ENCODE measurements at places on chromosomes 1 and 21.

GRCh38 chr1:195898924-195899323 is 709.3 kb downstream of the KCNT2 start:
- DNase-seq: no peak

DNA sequence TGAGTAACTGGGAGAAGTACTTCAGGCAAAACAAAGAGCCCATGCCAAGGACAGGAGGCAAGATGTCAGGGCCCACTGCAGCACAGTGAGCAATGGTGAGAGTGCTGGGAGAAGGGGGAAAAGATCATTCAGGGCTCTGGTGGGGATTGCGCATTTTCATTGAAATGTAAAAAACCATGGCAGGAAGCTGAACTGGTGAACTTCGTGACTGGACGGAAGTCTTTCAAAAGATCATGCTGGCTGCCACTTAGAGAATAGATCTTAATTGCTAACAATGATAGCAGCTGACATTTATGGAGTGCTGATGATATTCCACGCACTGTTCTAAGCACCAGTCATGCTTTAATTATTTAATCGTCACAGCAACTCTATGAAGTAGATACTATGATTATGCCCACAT is 107.0 kb downstream of the TGFBR3 start:
- DNase-seq: no peak

DNA sequence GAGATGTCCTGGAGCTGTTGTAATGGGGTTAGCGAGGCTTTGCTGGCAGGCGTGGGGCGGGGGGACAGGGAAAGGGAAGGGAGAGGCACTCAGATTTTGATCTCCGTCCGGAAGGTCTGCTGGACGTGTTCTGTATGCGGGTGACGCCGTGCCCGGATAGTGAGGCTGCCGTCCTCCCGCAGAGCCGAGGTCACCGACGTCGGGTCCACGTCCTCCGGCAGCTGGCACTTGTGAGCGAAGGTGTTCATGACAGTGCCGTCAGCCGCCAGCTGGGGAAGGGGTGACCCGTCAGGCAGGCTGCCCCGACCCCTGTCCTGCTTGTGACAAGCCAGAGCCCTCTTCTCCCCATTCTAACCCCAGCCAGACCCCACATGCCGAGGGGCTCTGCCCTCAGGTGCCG is 2.4 kb downstream of the HSPB7 start:
- DNase-seq: no peak

DNA sequence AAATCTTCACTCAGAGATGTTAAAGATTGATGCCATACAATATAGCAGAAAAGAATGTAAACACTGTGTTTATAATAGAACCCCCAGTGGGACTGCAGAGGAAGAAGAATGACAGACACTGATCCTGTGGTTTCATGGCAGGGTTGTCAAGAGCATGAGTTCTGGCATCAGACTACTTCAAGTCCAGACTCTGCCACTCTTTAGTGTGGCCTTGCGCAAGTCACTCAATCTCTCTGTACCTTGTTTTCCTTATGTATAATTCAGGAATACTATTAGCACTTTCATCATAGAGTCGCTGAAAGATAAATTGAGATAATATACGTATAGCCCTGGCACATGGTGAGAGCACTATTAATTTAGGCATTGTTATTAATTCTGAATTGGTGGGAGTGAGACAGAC is 38.5 kb upstream of the BCL9 start:
- no peak for DNase-seq

- DNase-seq: peak; percentile 77
These were observed at the start of gene TNFRSF14 for GRCh38 chr1:2556277-2556677. Gene TNFRSF14 (plus strand): TSS chr1:2556371. CDS start chr1:2556665, 294 bp downstream.

DNA sequence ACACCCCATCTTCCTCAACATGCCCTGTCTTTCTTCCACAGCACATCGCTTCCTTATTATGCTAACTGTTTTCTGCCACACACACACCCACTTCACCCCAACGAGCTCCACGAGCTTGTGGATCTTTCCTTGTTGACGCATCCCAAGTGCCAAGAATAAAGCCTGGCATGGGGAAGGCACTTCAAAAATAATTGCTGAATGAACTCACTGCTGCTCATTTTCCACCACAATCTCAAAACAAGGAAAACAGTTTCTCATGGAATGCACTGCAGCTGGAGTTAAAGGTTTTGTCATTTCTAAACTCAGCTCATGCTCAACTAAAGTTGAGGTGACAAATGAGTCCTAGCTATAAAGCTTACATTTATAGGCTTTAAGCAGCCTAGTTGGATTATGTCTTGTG is 86.0 kb downstream of the TIAM1 start:
- DNase-seq: peak; percentile 34

DNA sequence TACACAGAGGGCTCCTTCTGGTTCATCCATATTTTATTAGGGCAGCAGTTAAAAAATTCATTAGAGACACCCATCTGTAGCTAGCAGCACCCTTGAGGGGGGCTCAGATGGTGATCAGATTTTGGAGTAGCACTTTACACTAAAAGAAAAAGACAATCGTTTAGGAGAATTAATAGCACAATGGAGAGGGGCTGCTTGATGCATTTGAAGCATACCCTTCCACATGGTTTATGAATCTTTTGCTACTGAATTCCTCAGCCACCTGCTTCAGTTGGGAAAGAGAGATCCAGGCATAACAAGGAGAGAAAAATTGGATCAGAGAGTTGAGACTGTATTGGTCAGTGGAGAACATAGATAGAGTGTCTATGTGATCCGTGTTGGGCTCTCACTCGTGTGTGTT is 54.4 kb downstream of the DISC1 start:
- DNase-seq: no peak

DNA sequence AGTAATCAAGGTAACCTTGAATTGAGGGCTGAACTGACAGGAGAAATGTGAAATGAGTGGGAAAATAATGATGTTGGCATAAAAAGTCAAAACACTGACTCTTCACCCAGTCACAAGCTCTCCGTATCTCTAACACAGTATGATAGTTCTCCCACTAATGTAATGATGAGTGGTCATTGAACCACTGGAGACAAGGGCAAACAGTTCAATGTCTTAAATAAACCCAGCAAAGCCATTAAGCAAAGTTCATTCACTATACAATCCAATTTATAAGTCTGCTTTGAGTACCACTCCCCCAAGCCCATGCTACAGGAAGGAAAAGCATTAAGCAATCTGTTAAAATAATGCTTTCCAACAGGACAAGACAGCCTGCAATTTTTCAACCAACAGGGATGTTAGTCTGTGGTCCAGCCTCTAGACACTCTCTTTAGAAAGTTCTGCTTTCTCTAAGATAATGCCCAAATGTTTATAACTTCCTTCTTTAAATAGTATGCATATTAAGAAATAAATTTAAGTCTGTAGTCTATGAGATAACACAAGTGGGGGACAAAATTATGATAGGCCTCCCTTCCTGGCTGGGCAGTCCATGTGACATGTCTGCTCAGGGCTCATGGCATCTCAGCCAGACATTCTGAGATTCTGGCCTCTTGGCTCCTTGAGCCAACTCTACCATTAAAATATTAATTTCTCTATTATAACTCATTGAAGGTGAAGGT is 25.5 kb upstream of the DDAH1 start:
- DNase-seq: no peak

DNA sequence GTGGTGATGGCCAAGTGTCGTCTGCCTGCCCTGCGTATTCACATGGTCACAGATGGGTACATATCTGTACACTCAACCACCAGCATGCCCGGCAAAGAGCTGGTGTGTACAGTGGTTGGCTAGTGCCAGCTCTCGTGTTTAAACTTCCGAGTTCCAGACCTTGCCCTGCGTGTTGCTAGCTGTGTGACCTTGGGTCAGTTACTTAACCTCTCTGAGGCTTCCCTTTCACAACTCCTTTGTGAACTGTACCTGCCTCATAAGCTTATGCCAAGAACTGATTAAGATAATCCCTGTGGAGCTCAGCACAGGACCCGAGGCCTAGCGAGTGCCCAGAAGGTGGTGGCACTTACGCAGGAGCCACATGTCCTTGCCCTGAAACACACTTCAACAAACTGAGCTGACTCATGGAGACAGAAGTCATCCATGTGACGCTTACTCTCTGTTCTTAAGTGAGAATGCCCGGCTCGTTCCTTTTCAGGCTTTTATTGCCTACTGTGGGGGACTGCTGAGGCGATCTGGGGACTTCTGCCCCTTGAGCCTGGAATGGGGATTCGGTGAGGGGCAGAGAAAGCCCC is 55.4 kb downstream of the ALPL start:
- DNase-seq: no peak

GRCh38 chr1:229136822-229137221 is 134.1 kb upstream of the RAB4A start:
- DNase-seq: no peak

- peak; percentile 98 for DNase-seq
These were observed at the start of gene PSMD4 for GRCh38 chr1:151254217-151255213. Gene PSMD4 (plus strand): TSS chr1:151254734. CDS start chr1:151254783, 49 bp downstream.

DNA sequence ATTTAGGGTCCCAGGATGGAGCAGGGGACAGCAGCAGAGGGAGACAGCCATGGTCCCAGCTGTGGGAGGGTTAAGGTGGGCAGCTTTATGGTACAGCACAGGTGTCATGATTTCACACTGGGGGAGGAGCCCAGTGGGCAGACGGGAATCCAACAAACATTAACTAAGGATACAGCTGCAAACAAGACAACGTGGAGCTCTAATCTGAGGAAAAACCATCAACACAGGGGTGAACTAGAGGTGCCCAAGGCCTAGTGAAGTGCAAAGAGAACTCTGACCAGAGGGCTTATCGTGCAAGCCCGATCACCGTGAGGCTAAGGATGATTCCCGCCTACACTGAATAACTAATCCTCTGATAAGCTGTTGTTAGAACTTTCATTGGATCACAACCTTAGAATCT is 18.7 kb downstream of the ECE1 start:
- no peak for DNase-seq

DNA sequence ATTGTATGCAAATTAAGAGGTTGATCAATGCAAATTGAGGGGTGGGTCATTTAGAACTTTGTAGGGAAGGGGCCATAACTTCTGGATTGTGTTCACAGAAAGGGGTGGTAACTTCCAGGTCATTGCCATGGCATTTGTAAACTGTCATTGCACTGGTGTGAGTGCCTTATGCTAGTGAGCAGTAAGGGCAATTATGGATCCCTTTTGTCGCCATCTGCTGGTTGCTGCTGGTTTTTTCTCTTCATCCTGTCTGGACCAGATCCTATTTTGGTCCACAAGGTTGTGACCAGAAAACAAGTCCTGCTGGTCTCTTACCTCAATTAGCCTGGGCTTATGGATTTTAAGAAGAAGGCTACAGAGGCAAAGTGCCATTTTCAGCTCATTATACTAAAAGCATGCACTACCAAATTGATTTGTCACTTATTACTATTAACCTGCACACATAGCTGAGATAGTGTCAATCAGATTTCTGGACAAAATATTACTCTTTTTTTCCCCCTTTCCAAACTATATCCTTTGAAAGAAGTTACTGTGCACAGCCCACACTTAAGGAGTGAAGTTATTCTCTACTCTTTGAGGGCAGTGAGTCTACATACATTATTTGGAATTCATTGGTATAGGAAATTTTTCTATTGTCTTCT is 196.2 kb downstream of the ZC3H11B start:
- DNase-seq: peak; percentile 34

DNA sequence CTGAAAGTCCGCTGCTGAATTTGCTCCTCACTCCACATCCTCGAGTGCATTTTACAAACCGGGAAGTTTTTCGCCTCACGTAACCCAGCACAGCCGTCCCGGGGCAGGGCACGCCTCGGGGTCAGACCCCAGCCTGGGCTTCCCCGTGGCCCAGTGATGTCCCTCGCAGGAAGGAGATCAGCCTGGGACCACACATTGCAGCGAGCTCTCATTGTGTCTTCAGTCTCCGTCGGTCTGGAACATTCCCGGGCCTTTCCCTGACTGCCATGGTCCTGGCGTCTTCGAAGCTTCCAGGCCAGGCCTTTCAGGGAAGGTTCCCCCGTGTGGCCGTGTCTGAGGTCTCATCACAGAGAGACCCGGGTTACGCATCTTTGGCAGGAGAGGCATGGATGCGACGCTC is 43.5 kb downstream of the MORN1 start:
- DNase-seq: no peak

DNA sequence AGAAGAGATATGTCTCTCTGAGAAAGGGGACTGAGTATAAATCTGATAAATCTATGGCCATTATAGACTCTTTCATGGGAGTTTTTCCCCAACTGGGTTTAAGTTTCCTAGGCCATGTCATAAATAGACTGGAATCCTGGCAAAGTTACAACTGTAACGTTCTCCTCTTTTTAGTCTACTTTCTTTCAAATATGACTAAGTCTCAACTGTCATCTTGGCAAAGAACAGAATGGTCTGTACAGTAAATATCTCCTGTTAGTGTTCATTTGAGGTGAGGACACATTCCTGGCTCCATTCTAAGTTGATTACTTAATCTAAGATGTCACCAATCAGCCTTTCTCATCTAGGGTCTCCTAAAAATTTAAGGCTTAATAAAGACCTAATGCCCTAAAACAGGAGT is 300.5 kb downstream of the BRINP2 start:
- no peak for DNase-seq

DNA sequence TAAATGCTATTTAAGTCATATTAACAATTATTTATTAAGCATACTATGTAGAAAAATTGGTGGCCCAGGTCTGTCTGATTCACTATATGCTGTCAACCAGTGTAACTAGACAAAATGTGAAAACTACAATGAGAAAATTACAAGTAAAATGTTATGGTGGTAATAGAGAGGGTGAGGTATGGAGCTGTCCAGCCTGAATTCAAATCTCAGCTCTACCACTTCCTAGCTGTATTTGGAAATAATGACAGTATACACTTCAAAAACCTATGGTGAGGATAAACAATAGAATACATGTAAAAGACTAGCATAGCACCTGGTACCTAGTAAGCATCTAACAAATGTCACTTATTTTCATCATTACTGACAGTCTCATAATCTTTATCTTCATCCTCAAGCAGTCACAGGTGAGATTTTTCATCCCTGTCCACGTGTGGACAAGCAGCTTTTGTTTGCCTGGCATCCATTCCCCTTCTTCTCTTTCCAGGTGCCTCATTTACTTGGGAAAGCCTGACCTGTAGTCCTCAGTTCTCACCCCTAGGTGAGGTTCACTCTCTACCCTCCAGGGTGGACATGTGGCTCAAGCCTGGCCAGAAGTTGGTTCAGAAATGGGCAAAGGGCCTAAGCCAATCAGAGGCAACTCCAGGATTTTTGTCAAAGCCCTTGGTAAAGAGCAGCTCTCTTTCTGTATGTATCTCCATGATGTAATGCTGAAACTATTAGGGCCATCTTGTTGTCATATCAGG is 29.5 kb downstream of the EGLN1 start:
- no peak for DNase-seq

- peak; percentile 4 for DNase-seq
These were observed 11.1 kb downstream of the TMEM240 start for GRCh38 chr1:1529321-1529720.

DNA sequence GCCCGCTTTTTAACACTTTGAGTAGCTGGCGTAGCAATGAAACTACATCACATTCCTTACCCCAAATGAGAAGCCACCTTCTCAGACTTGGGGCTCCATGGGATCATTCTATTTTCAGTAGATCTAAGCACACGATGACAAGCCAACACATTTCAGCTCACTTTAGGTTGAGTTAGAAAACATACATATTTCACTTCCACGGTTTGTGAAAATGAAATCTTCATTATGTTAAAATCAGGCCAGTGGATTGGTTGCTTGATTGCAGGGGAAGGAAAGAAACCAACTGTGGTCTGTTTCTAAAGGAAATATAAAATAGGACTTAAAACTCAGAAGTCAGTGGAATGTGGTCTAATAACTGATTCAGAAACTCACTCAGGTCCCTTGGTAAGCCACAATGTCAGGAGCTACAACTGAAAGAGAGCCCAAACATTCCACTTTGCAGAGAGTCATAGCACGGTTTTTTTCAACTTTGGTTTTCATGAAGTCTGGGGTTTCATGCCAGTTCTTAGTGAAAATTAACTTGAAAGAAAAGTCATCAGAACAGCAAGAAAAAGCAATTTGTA is 82.3 kb upstream of the TIAM1 start:
- peak; percentile 44 for DNase-seq
